Keratinocyte (primary cell): ENCODE measurements at places on chromosomes 12 and 14. TPM values are rescaled to one million over a fixed set of nuclear protein-coding genes. Genes with fewer than 3 reads are reported as not detected.

The BICDL1 gene
- 5.2 to 8.0 TPM (median 6.4 TPM) in 3 replicates for polyA plus RNA-seq

The CLEC7A gene
- polyA plus RNA-seq = 0.31 to 0.62 TPM (median 0.62 TPM) in 3 replicates

The PIP4K2C gene
- polyA plus RNA-seq = 73.5 to 109 TPM (median 93.6 TPM) in 3 replicates

The FAM234B gene
- polyA plus RNA-seq = 3.4 to 5.1 TPM (median 4.5 TPM) in 3 replicates

The LRTM2 gene
- not detected in 3 replicates for polyA plus RNA-seq

The WIF1 gene
- not detected in 3 replicates for polyA plus RNA-seq

The SLCO1C1 gene
- not detected in 3 replicates for polyA plus RNA-seq

The YARS2 gene
- polyA plus RNA-seq = 28.4 to 46.8 TPM (median 31.1 TPM) in 3 replicates

The TMED10 gene
- 306 to 428 TPM (median 380 TPM) in 3 replicates for polyA plus RNA-seq

The PARP11 gene
- polyA plus RNA-seq = 3.5 to 5.4 TPM (median 3.9 TPM) in 3 replicates

The LAG3 gene
- 0.09 to 0.14 TPM (median 0.09 TPM) in 3 replicates for polyA plus RNA-seq

The MYRFL gene
- 0.15 to 0.94 TPM (median 0.39 TPM) in 3 replicates for polyA plus RNA-seq

The FAM186B gene
- 0.12 to 0.23 TPM (median 0.13 TPM) in 3 replicates for polyA plus RNA-seq

The CLEC4D gene
- not detected in 3 replicates for polyA plus RNA-seq

The SIRT4 gene
- polyA plus RNA-seq = 0.75 to 1.7 TPM (median 0.98 TPM) in 3 replicates

The FOXN4 gene
- polyA plus RNA-seq = not detected in 3 replicates

The BMP4 gene
- polyA plus RNA-seq = 4.0 to 8.5 TPM (median 6.5 TPM) in 3 replicates

The KLHL33 gene
- polyA plus RNA-seq = not detected in 3 replicates

The KLRF2 gene
- polyA plus RNA-seq = not detected in 3 replicates

The FAIM2 gene
- polyA plus RNA-seq = 0.07 TPM in 1 of 3 replicates, not detected in the others

The AICDA gene
- polyA plus RNA-seq = not detected in 3 replicates

The CPM gene
- 1.3 to 2.7 TPM (median 2.5 TPM) in 3 replicates for polyA plus RNA-seq

The SLC2A14 gene
- polyA plus RNA-seq = 0.11 to 2.2 TPM (median 0.51 TPM) in 3 replicates

The FGD6 gene
- 40.4 to 54.2 TPM (median 50.8 TPM) in 3 replicates for polyA plus RNA-seq

The OTUB2 gene
- polyA plus RNA-seq = 2.6 to 4.8 TPM (median 3.5 TPM) in 3 replicates

The CMA1 gene
- not detected in 3 replicates for polyA plus RNA-seq

The HCAR1 gene
- polyA plus RNA-seq = 0.03 to 0.10 TPM (median 0.07 TPM) in 3 replicates

The NOVA1 gene
- not detected in 3 replicates for polyA plus RNA-seq

The HRK gene
- 0.01 to 0.03 TPM (median 0.03 TPM) in 3 replicates for polyA plus RNA-seq

The CACNA1C gene
- not detected in 3 replicates for polyA plus RNA-seq

The MEG3 gene
- 2.7 to 6.2 TPM (median 5.6 TPM) in 3 replicates for polyA plus RNA-seq

The NOP9 gene
- polyA plus RNA-seq = 16.5 to 25.3 TPM (median 19.9 TPM) in 3 replicates

The KRT77 gene
- polyA plus RNA-seq = 0.54 to 4.6 TPM (median 1.3 TPM) in 3 replicates

The CTSG gene
- not detected in 3 replicates for polyA plus RNA-seq

The HOXC6 gene
- polyA plus RNA-seq = 3.7 to 5.6 TPM (median 4.7 TPM) in 3 replicates

The SCNN1A gene
- polyA plus RNA-seq = 3.8 to 13.2 TPM (median 11.1 TPM) in 3 replicates

The LACRT gene
- not detected in 3 replicates for polyA plus RNA-seq

The RPGRIP1 gene
- polyA plus RNA-seq = 0.07 TPM in 1 of 3 replicates, not detected in the others

The DPPA3 gene
- polyA plus RNA-seq = not detected in 3 replicates

The DNAJC22 gene
- 0.03 to 0.04 TPM in 2 of 3 replicates, not detected in the other for polyA plus RNA-seq

The MAP4K5 gene
- polyA plus RNA-seq = 15.8 to 25.8 TPM (median 19.0 TPM) in 3 replicates

The FGF23 gene
- polyA plus RNA-seq = not detected in 3 replicates

The SLC38A4 gene
- polyA plus RNA-seq = 0.29 to 0.72 TPM (median 0.37 TPM) in 3 replicates

The RNF212B gene
- not detected in 3 replicates for polyA plus RNA-seq

The IFI27 gene
- polyA plus RNA-seq = 1,132 to 3,594 TPM (median 2,783 TPM) in 3 replicates

The WNT1 gene
- not detected in 3 replicates for polyA plus RNA-seq

The KRT7 gene
- polyA plus RNA-seq = 112 to 224 TPM (median 117 TPM) in 3 replicates

The ENDOU gene
- 0.28 to 0.35 TPM (median 0.33 TPM) in 3 replicates for polyA plus RNA-seq

The WASHC3 gene
- polyA plus RNA-seq = 43.1 to 91.0 TPM (median 89.7 TPM) in 3 replicates

The GYS2 gene
- not detected in 3 replicates for polyA plus RNA-seq

The BEGAIN gene
- polyA plus RNA-seq = 0.25 to 0.41 TPM (median 0.28 TPM) in 3 replicates

The PAX9 gene
- 1.1 to 1.3 TPM (median 1.2 TPM) in 3 replicates for polyA plus RNA-seq

The POTEG gene
- polyA plus RNA-seq = not detected in 3 replicates

The ZDHHC22 gene
- polyA plus RNA-seq = not detected in 3 replicates

The TRPV4 gene
- 0.46 to 0.76 TPM (median 0.70 TPM) in 3 replicates for polyA plus RNA-seq

The SLC6A15 gene
- 7.4 to 18.9 TPM (median 14.0 TPM) in 3 replicates for polyA plus RNA-seq

The FITM1 gene
- polyA plus RNA-seq = 0.13 TPM in 1 of 3 replicates, not detected in the others
